ENCODE measurements at places on chromosomes 6 and 20.

- no peak for DNase-seq
Measured at GRCh38 chr6:134026597-134026996, 25.8 kb downstream of the SLC2A12 start.

DNA sequence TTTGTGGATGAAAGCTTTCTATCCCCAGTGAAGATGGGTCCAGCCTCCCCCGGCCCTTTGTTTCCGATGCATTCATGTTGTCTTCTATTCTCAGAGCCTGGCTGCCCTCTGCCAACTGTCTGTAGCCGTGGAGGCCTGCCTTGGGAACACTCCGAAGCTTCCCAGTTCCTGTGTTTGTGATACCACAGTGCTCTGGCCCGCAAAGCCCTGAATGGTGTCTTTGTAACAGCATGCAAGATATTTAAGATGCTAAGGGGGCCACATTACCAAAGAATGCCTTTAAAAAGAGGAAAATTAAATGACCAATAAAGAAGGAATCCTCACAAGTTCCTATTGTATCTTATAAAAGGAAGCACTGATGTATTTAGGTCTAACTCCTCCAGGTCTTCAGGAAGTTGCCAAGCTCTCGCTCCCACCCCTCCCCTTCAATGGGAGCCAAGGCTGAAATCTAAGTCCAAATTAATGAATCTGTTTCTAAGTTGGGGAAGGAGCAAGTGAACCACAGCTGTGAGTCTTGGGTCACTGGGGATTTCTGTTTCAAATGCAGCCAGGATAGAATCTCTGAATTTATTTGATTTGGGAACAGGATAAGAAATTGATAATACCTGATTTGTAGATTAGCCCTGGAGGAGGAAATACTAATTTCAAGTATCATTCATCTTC, 596.1 kb downstream of the QKI start:
- no peak for DNase-seq

- no peak for DNase-seq
Measured at GRCh38 chr6:137045222-137045789, 541 bp upstream of the IL20RA start.

DNA sequence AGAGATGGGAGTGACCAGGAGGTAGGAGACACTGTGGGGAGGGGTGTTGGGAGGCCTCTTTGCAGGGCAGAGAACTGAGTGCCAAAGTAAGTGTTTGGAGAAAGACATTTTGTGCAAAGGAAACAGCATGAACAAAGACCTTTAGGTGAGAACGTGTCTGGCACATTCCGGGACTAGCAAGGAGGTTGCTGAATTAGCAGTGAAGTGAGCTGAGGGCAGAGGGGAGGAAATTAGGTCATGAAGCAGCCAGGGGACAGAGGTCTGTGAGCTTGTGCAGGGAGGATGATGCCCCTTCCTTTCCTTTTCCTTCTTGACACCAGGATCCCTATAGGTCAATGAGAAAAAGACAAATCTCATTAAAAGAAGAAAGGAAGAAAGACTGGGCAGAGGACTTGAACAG, 21.4 kb upstream of the AHCY start:
- no peak for DNase-seq

- no peak for DNase-seq
Measured at GRCh38 chr20:61770113-61770585, 295.5 kb downstream of the TAF4 start.

GRCh38 chr20:33594743-33595142, 67.4 kb upstream of the C20orf144 start:
- no peak for DNase-seq

All from stimulated activated CD4-positive, alpha-beta T cell treated with anti-CD3 and anti-CD28 coated beads, Interleukin-1b, Interleukin-23, amount 100 ng/mL, for 24 hours (primary cell).